Activated naive CD8-positive, alpha-beta T cell treated with anti-CD3 and anti-CD28 coated beads, Interleukin-2, amount 10 ng/mL, durations not matched to agents 7 days and 5 days (primary cell): ENCODE measurements at places on chromosomes 2 and 18. TPM values are rescaled to one million over a fixed set of nuclear protein-coding genes. Genes with fewer than 3 reads are reported as not detected.

CD8B2 gene
- total RNA-seq: 8.6 TPM

MRO gene
- total RNA-seq: not detected

TMEM17 gene
- not detected for total RNA-seq

OSR1 gene
- not detected for total RNA-seq

ERFE gene
- 0.42 TPM for total RNA-seq

SGO2 gene
- total RNA-seq: 35.0 TPM

EPG5 gene
- total RNA-seq: 30.3 TPM

FAM110C gene
- total RNA-seq: 0.68 TPM
